ENCODE measurements at places on chromosomes 3 and 15.

GRCh38 chr3:4060064-4060463 lies 243.1 kb upstream of the SETMAR start:
- no peak for DNase-seq

- no peak for DNase-seq
Measured at GRCh38 chr3:41296556-41296955, 97.3 kb downstream of the CTNNB1 start.

GRCh38 chr3:145272684-145273083 lies 888.3 kb downstream of the PLOD2 start:
- no peak for DNase-seq

DNA sequence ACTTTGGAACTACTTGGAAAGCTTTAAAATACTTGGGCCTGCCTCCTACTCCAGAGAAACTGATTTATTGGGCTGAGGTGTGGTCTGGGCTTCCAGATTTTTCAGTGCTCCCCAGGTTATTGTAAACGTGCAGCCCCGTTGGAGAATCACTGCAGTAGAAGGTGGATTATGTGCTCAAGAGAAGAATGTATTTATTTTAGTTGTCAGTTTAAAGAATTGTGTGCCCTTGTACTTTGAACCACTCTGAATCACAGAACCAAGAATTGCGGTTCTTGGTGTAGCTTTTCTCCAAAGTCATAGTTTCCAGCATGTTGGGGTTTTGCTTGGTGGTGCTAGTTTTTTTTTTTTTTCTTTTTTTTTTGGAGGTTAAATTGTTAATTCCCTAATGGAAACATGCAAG lies 1.6 kb downstream of the TATDN2 start:
- no peak for DNase-seq

GRCh38 chr15:42994546-42994945 lies 74.0 kb upstream of the TTBK2 start:
- no peak for DNase-seq

- DNase-seq: no peak
Measured at GRCh38 chr15:90053685-90054466, 48.4 kb downstream of the IDH2 start.

GRCh38 chr15:60343221-60343970 lies 54.4 kb downstream of the ANXA2 start:
- DNase-seq: no peak

GRCh38 chr15:83352119-83352518 lies 67.7 kb upstream of the BNC1 start:
- no peak for DNase-seq

GRCh38 chr3:54447427-54447826 lies 325.1 kb downstream of the CACNA2D3 start:
- no peak for DNase-seq

- DNase-seq: no peak
Measured at GRCh38 chr3:78792212-78792611, 975.6 kb downstream of the ROBO1 start.

- no peak for DNase-seq
Measured at GRCh38 chr3:26099692-26100091, 309.8 kb downstream of the OXSM start.

GRCh38 chr3:138253609-138254008 lies 66.5 kb downstream of the ARMC8 start:
- no peak for DNase-seq

DNA sequence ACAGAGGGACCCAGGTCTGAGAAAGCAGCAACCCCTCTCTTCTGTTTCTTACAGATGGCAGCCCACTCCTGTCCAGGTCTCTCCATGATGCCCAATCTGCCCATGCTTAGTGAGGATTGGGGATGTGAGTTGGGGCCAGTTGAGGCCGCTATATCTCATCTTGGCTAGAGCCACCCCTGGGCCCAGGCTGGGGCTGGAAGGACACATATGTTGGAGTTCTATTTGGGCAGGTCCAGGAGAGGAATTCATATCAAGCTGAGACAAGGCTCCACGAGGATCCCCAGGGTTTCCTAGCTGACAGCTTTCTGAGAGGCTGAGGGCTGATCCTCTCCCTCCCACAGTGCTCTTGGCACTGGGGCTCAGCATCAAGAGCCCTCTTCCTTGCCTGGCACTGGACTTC lies 11.4 kb downstream of the TGM5 start:
- no peak for DNase-seq

- DNase-seq: peak; percentile 90
Measured at GRCh38 chr3:58899953-58900298, 149.9 kb downstream of the CFAP20DC start.

- no peak for DNase-seq
Measured at GRCh38 chr3:162512488-162512887, 1015.9 kb downstream of the OTOL1 start.

- peak; percentile 72 for DNase-seq
Measured at GRCh38 chr3:73319179-73319769, 257.8 kb downstream of the EBLN2 start.

- peak; percentile 73 for DNase-seq
Measured at GRCh38 chr15:93036951-93037819, 51.8 kb downstream of the RGMA start.

DNA sequence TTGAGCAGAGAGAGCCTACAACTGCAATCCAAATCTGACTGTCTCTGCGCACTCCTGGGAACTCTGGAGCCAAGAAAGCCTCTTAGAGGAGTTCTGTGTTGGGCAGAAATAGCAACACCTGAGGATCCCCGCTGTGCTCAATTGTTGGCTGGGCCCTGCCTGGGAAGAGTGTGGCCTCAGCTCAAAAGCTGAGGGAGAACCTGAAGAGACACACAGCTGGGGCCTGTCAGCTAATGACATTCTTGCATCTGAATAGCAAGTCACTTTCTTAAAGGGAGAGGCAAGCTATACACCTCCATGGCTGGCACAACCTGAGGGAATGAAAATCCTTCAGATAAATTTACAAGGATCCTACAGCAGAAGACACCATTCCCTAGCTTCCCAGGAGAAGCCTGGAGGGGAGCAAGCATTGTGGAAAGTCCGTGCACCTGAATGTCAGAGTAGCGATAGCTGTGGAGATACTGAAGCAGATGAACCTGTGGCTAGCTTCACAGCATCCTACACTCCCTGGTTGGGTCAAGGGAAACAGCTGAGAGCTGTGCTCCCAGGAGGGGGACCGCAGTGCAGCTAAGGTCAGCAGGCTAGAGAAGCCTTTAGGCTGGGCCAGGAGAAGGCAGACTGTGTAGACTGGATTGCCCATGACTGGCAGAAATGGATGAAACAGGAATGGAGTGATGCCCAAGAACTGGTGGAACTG lies 159.9 kb upstream of the PFN2 start:
- DNase-seq: no peak

DNA sequence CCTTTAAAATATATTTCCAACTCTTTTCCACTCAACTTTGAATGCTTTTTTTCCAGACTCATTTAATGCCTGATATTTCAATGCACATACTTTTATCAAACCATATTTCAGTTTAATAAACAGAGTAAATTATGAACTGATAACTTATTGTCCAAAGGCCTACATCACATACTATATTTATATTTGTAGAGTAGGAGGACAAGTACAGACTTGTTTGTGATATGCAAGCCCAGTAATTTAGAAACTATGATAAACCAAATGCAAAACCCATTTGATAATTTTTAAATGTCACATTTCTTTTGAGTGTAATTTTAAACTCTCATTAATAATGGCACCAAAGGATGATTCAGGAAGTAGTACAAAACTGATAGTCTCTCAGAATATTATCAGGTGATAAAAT lies 3.3 kb downstream of the RFX7 start:
- DNase-seq: no peak

GRCh38 chr3:139906418-139906817 lies 28.6 kb upstream of the CLSTN2 start:
- DNase-seq: no peak

GRCh38 chr15:75455982-75456531 lies 4.6 kb upstream of the SIN3A start:
- DNase-seq: no peak

DNA sequence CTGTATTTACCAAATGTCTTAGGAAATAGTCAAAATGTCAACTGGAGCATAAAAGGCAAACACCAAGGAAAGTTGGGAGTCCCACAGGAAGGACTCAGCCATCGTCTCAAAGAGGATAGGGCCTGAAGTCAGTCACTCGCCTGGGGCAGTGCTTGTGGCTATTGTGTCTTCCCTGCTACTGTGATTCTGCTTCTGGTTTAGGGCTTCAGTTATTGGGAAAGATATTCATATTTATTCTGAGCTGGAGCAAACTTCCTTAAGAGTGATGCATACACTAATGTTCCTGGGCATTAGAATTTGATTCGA lies 118.1 kb downstream of the EDEM1 start:
- DNase-seq: no peak

DNA sequence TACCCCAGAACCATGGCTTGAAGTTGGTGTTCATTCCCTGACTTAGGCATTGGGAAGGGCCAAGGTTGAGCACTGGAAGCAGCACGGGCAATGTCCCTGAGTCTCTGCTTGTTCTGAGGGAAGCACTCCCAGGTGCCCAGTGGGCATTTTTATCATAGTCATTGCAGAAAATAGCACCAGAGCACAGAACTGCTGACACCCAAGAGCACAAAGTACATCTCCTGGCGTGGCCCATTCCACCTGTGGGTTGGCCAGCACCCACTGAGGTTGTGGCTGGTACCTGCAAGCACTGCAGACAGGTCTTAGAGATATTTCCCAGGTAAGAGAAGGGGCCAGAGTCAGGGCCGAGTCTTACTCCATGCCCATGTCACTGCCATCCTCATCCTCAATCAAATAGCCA lies 28.5 kb upstream of the GCNT3 start:
- DNase-seq: no peak

DNA sequence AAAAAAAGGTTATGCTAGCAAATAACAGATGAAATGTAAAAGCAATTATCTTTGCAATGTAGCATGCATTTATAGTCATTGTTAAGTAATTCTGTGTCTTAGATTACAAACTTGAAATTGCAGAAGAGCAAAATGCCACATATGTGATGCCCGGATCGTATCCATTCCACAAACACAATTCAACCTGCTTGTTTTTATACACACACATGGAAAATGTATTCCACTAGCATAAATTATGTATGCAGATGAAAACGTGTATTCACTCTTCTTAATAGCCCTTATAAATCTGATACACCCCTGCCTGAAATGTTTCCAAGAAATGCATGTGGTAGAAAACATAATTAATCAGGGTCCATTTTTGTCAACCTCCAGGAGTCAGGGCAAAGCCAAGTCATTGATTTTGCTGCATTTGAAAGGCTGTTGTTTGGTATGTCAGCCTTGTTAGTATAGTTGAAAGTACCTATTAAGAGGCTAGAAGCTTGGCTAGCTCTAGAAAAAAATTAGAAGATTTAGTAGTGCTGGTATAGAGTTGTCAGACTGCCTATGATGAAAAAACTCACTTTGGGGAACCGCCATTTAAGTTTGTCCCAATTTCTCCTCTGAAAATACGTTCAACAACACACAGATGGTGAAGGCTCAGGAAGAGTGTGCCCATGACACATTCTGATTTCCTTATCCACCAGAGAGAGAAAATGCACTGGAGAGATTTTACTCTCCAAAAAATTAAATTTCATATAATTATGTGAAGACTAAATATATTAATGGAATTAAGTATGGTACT lies 69.2 kb upstream of the TMC3 start:
- DNase-seq: no peak

- DNase-seq: peak; percentile 86
Measured at GRCh38 chr3:192467230-192468140, 259.9 kb downstream of the FGF12 start.

GRCh38 chr15:83602021-83602420 lies 51.9 kb upstream of the ADAMTSL3 start:
- DNase-seq: no peak

GRCh38 chr3:186513386-186513785 lies 30.8 kb downstream of the CRYGS start:
- no peak for DNase-seq

DNA sequence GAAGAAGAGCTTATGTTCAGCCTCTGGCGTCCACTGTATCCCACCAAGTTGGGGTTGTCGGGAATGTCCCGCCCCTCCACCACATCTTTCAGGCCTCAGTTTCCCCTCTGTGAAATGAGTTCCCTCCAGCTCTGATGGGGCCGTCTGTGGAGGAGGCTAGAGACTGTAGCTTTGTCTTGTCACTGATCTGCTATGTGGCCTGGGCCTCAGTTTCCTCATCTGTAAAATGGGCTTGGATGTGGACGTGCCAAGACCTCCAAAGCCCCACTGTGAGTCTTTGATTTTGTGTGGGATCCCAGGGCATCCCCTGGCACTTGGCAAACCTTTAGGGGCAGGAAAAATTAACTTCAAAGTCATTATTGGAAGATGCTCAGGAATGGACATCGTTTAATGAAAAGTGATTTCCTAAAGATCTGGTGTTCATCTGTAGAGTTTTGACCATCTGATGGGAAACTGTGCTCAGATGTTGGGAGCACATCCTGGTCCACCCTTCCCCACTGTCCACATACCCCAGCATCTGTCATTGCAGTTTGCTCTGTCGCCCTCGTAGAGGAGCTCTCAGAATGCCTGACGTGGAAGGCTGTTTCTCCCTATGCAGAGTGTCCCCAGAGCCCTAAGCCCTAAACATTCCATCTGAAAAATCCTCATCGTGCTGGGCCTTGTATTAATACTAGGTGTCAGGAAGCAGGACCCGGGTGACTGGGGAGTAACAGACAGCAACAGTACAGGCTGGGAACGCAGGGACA lies 28.5 kb downstream of the SLC6A6 start:
- DNase-seq: no peak

DNA sequence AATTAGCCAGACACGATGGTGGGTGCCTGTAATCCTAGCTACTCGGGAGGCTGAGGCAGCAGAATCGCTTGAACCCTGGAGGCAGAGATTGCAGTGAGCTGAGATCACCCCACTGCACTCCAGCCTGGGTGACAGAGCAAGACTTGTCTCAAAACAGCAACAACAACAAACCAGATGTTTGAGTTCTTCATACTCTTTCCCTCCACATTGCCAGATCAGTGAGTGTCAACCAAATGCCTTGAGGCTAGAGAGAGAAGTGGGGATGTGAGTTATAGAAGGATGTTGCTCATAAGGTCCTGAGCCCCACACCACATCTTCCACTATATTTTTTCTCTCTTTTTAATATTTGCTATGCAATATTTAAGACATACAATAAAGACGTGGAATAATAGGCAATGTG lies 19.8 kb downstream of the MAPKBP1 start:
- DNase-seq: no peak

DNA sequence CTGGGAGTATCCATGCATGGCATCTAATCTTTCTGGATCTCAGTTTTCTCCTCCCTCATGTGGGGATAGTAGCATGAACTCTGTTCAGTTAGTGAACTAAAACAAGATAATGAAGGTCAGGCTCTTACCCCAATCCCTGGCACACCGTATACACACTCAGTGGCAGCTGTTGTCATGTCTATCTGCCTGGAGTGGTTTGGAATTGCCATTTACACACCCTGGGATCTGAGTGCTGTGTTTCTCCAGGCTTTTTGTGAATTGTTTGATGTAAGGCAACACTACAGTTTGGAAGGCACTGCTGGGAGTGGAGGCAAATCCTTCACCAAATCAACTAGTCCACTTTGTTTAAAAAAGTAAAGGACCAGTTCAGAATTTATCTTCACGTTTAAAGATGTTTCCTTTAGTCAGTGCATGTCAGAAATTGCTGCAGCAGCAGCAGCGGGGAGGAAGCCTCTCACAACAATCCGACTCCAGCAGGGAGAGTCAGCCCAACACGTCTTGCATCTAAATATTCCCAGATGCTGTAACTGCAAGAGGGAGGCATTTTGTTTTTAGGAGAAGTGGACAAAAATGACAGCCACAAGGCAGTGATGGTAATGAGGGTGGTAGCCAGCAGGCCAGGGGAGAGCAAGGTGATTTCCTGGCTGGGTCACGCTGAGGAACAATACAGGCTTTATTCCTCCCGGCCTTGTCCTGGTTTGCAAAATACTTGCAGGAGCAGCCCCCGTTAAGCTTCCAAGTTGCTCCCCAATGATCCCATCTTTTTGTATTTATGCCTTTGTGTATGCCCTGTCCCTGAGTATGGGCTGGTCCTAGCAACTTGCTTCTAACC lies 128.5 kb upstream of the LRIG1 start:
- no peak for DNase-seq
